Karpas-422 (cell line): ENCODE measurements at places on chromosomes 2 and 18.

- DNase-seq = no peak
These were observed 161.9 kb downstream of the SUCLG1 start for GRCh38 chr2:84297155-84297554.

DNA sequence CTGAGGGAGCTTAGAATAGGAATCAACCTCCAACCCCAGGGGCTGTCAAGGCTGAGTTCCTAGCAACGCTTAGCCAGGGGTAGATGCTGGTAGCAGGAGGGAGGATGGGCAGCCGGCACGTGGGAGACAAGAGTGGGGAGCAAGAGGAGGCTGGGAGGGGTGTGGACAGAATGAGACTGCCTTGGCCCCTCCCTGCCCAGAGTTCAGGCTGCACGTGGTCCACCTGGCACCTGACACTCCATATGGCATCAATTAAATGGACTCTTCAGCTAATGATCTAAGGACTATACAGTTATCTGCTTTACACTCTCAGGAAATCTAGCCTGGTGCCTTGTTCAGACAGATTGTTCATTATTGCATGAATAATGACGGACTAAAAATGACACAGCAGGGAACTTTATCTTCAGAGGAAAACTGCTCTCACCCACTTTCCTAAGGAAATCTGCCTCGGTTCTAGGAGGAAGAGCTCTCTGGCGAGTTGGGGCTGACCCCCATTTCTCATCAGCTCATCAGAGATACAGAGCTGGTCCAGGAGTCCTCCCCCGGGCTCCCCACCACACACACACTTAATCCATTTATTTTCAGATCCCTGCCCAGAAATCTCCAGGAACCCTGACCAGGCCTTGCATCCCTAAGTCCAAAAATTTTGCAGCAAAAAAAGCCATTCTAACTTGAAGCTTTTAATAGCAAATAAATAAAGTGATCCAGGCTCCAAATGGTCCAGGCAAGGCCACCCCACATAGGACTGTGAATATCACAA, 102.1 kb upstream of the CDC42EP3 start:
- no peak for DNase-seq

GRCh38 chr2:138534791-138535190, 33.2 kb downstream of the SPOPL start:
- no peak for DNase-seq

DNA sequence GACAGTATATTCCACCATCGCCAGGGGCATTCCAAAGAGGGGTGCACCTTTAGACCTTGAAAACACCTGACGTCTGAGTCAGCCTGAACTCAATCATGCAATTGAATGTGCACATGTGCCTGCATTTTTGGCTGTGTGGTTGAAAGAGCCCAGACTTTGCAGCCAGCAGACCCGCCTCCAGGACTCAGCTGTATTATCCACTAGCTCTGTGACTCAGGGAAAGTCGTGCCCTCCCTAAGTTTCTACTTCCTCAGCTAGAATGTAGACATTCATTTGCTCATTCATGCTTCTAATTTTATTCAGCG, 94.2 kb downstream of the LRRC30 start:
- DNase-seq = no peak

DNA sequence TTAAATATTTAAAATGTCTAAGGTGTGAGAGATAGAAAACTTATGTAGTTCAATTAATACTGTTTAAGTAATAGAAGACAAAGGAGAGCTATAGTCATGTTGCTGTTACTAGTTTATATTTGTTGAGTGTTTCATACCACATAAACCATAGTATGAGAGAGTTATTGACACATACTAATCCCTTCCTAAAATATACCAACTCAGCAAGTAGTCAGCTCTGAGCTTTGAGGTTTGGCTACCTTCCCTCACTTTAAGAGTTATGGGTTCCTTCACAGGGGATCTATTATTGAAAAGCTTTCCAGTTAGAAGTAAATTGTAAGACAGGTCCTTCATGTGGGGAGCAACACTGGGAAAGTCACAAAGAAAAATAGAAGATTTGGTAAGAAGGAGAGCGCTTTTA, 701.6 kb upstream of the ZEB2 start:
- no peak for DNase-seq

DNA sequence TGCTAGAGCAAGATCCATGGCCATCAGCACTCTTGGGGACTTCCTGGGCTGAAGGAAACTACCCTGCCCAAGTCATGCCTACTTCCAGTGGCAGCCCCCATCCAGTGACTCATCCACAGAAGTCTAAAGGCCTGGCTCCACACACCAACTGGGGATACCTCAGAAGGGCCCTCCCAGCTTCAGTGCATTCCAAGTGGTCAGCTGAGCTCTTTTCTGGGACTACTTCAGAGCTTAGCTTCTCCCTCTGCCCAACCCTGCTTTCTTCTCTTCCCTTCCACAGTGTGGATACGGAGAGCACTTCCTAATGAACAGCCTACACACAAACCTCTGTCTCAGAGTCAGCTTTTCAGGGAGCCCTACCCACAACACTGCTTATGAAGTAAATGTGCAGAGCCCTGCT, 66.5 kb downstream of the CLHC1 start:
- DNase-seq = no peak

- DNase-seq = peak; percentile 80
These were observed 48.0 kb downstream of the SERPINB8 start for GRCh38 chr18:64017870-64018269.

- DNase-seq = no peak
These were observed 833.8 kb downstream of the TRIB2 start for GRCh38 chr2:13550285-13551231.

GRCh38 chr2:149587950-149588487, 444 bp upstream of the MMADHC start:
- no peak for DNase-seq

DNA sequence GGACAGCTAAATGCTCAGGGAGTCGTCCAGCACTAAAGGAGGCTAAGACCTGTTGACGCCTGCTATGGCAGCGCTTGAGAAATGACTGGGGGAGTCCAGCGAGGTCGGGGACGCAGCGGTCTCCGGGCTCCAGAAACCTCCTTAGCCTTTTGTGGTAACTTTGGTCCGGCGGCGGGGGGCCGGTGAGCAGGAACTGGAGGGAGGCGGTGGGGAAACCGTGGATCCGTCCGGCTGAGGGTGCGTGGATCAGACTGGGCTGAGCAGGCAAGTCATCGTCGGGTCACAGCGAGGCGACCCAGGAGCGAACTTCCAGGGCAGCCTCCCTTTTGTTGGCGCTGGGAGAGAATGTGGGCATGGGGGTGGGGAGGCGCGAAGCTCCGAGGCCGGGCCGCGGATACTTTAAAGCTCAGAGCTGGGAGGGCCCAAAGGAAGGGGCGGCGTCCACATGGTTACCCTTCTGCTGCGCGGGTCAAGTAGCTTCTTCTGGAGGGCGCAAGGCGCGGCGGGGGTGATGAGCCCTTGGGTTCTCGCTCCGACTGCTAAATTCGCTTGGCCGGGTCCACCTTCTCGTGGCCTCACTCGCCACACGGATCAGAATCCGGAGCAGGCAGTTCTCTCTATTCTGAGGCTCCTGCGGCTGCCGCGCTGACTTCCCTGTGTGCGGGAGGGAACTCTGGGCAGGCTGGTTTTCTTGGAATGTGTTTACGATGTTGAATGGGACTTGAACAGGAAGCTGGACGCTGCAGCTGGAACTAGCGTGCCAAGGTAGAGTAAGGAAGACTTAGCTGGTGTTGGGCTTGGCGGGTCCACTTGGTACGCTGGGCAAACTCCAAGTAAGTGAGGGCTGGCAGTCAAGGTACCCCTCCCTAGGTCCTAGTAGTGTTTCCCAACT, 920 bp downstream of the GULP1 start:
- DNase-seq = no peak

DNA sequence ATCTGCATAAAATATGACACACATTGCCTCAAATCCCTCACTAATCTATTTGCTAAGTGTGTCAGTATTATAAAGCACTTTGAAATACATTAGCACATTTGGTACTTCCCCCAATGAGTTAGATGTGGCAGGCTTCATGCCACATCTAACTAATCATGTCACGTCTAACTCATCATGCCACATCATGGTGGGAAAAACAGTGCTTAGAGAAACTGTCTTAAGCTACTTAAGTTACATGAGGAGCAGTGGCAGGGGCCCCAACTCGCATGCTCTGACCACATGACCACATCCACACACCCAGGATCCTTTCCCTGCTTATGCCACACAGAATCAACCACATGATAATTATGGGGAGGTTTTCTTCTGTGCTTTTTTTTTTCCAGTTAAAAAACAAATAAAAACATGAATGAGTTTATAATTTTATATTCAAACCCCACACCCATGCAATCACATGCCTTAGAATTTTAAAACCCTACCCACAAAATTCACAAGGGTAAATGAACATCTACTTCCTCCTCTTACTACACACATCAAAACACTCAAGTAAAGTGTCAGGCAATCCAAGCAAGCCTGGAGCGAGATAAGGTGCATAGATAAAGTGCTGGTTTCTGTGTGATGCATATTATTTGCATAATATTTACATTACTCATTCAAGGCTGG, 1.6 kb downstream of the ABCA12 start:
- no peak for DNase-seq

DNA sequence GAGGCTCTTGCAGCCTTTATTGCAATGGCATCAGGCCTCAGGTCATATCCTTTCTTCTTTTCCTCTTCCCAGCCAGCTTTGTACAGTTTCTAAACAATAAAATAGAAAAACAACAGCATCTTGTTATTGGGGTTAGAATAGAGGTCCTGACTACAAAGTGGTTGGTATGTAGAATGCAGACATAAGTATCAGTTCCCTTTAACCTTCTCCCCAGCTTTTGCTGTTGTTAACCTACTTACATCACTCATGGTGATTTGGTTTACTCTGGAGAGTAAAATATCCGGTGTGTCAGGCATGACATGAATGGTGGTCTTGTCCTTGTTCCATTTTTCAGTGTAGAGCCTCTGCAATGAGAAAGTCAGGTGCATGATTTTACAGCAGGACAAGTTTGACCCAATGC, 69.8 kb downstream of the NEB start:
- no peak for DNase-seq

DNA sequence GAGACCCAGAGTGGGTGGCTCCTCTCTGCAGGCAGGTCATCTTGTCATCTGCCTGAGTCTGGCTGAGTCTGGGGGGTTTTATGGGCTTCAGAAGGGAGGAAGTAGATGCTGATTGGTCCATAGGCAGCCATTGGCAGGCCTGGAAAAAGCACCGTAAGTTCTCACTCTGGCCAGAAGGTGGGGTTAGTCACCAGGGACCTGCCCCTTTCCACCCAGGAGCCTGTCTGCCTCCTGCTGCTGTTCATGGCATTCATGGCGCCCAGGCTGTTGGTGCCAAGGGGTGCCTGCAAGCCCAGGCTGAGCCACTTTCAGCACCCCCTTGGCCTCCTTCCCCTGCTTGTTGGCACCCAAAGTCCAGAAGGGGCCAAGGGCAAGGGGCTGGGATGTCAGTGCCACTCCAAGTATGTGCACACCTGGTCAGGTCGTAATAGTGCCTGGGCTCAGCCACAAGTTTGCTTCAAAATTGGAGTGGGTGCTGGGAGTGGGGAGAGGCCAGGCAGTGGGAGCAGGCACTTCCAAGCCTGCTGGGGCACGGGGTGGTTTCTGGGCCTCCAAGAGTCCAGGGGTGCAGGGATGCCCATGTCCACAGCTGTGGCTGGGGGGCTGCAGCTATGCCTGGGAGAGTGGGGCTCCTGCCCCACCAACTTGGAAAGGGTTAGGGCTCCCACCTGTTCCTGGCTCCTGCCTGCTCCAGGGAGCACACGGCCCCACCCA, 178.1 kb downstream of the FAM210A start:
- DNase-seq = peak; percentile 80
